Activated CD4-positive, alpha-beta T cell treated with anti-CD3 and anti-CD28 coated beads for 1 hour (primary cell): ENCODE measurements at places on chromosomes 3 and 15.

DNA sequence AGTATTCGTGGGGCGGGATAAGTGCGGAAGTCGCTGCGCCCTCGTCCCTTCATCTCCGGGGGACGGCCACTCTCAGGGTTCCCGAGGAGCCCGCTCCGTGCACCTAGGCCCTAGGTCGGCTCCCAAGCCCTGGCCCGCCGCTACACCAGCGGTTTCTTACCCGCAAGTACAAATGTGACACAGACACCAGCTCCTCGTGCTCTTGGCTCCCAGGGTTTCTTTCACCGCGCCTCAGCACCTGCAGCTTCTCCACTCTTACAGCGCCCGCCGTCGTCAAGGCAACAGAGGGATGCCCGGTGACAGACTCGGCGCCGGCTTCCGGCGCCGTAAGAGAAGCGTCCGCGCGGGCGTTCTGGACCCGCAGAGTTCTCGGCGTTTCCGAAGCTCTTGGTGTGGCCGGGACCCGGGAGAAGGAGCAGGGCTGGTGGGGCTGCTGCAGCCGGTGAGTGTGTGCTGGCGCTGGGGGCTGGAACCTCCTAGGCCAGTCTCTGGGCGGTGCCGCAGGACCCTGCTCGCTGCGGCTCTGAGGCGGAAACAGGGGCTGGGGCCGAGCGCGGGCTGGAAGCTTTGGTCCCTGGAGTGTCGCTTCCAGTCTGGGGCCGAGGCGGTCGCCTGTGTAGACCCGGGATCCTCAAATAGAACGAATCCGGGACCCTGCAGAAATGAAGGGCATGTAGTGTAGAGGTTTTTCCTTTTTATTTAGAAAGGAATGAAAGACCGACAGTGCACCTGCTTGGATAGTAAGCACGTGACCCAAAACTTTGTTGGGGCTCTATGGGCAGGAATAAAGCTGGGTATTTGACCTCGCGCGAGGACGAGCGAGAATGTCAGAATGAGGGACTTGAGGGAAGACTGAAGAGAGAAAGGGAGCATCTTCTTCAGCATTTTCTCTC is 155.4 kb upstream of the GOLGA6L4 start:
- peak; percentile 13 for DNase-seq

DNA sequence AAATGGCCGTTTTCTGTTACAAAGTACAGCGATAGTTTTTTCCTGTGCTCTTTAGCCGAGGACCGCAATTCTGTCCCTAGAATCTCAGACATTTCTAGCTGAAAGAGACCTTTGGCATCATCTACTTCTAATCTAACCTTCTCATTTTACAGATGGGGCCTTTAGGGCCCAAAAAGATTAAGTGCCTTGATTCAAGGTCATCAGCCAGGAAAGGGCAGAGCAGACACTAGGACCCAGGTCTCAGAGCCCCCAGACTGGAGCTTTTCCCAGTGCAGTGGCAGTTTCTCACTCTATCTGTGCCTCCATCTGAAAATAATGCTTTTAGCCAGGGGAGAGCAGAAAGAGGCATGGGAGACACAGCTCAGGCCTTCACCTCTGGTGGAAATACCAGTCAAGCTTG is 20.6 kb downstream of the ABHD2 start:
- no peak for DNase-seq

DNA sequence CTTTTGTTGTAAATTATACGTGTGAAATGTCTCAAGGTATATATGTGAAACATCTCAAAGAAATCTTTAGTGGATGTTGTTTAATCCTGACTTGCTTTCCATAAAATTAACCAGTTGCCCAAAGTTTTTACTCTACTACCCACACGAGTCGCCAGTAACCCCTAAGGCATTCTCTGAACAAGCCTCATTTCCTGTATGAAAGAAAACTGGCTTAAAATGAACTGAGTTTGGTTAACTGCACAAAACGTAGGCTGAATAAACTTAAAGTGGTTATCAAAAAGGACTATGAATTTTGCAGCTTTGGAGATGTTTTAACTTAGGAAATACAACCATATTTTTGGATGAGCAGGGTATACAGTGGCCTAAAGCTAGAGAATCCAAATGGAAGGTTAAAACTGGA is 2.7 kb upstream of the APPL1 start:
- no peak for DNase-seq

- DNase-seq = no peak
Observed at GRCh38 chr15:88872106-88872505, 23.2 kb downstream of the HAPLN3 start.

DNA sequence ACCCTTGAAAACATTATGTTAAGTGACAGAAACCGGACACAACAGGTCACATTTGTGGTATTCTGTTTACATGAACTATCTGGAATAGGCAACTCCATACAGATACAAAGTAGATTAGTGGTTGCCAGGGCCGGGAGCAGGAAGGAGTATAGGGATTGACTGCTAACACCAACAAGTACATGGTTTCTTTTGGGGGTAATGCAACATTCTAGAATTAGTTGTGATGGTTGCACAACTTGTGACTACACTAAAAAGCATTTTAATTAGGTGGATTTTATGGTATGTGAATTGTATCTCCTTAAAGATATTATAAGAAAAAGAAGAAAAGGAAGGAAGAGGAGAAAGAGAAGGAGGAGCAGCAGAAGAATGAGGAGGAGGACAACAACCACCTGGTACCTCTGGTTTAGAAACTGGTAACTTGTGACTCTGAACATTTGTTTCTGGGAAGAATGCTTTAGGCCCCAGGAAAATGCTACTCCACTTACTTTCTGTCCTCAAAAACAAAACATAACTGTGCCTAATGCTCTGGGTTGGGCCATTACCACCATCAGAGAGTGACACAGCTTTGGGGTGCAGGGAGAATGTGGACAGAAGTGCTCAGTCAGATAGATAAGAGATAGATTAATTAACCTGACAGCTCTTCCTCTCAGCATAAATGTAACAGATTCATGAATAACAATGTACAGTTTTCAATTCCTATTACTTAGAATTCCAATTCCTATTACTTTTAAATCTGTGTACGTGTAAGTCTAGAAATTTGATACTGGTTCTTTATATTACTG is 20.3 kb downstream of the SETMAR start:
- DNase-seq = no peak

- DNase-seq = peak; percentile 39
Observed at GRCh38 chr15:76147906-76148570, 88.3 kb downstream of the TMEM266 start.

DNA sequence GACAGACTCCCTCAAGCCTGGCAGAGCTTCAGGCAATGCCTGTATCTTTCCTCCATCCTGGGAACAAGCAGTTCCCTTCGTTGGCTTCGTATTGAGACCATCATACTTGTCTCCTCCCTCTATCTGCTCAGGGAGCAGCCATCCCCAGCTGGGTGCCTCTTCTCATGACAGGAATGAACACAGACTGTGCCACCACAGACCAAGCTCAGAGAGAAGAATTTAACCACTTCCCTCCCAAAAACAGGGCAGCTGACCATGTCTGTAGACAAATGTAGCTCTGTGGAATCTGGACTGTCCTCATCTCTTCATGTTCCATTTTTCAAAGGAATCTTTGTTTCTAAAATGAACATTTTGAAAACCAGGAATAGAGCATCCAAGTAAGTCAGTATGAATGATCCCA is 245.4 kb downstream of the ERC2 start:
- no peak for DNase-seq

- DNase-seq = no peak
Observed at GRCh38 chr3:65732051-65732935, 306.4 kb downstream of the MAGI1 start.

- no peak for DNase-seq
Observed at GRCh38 chr15:41689834-41690233, 29.6 kb downstream of the MGA start.

- DNase-seq = no peak
Observed at GRCh38 chr3:48623851-48624547, 2.4 kb upstream of the TMEM89 start.

- DNase-seq = no peak
Observed at GRCh38 chr3:115834068-115834467, 210.8 kb downstream of the GAP43 start.

GRCh38 chr3:168495270-168495669 is 399.5 kb upstream of the GOLIM4 start:
- no peak for DNase-seq

DNA sequence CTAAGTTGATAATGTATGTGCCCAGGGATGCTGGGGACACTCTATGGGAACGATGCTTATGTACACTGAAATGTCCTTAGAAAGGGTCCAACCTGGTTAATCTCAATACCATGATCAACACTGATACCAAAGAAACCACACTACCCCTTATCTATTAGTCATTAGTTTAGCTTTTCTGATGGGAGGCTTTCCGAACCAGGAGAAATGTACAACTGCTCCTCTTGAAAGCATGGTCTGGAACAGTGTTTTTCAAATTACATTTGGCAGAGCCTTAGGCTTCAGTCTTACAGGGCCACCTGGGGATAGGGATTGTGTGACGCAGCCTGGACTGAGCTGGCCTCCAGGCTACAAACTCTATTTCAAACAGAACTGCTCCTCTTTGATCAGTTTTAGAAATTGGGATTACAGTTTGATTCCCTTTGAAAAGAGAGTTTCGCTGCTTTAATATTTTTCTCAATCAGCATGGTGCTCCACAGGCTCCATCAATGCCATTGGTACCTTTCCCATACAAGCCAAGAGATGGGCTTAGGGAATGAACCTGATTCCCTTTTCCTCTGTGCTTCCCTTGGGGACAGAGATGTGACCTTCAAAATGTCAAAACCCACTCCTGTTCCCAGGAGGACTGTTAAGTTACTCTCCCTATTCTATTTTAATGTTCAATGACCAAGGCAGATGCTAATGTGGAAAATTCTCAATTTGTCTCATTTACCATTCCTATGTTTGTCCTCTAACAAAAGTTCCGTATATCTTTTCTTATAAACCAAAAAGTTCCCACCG is 296.0 kb upstream of the ADAMTS9 start:
- DNase-seq = no peak

DNA sequence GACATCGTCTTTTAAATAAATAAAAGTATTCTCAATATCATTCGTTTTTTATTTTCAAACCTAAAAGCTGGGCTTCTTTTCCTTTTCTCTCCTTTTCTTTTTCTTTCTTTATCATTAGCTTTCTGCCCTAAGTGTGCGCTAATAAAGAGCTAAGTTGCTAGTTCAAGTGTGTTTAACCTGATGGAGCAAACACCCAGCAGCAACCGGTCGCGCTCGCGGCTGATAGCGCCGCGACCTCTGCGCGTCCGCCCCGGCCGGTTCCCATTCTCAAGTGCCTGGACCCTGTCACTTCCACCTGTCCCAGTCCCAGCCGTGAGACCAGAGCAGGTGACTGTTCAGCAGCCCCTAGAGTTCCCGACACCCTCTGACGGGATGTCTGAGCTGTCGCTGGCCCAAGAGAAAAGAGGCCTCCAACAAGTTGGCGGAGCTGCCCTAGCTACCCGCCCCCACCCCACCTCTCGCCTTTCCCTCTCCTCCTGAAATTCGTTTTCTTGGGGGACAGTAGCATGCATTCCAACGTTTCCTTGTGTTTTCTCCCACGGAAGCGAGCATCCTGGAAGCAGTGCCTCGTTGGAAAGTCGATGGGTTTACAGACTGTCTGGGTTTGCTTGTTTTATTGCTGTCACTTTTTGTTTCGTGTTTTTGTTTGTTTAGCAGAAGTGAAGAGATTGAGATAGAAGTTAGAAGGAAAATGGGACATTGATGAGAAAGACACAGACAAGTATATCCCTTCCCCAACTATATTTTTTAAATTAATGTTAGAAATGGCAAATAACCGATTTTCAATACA is 3.1 kb upstream of the MECOM start:
- DNase-seq = no peak

DNA sequence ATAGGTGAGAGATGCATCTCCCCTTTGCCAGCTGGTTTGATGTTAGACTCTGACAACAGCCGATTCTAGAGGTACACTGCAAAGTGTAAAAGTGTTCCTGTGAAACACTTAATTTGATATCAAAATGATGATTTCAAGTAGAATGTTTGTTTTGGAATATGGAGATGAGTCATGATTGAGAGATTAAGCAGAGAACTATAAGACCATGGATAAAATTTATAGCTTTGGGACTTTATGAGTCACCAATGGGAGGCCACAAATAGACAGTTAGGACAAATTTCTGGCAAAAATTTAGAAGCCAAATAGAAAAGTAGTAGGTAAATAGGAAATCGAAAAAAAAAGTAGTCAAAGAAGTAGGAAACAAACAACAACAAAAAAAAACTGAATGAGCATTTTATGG is 672.5 kb downstream of the NSUN3 start:
- DNase-seq = no peak

DNA sequence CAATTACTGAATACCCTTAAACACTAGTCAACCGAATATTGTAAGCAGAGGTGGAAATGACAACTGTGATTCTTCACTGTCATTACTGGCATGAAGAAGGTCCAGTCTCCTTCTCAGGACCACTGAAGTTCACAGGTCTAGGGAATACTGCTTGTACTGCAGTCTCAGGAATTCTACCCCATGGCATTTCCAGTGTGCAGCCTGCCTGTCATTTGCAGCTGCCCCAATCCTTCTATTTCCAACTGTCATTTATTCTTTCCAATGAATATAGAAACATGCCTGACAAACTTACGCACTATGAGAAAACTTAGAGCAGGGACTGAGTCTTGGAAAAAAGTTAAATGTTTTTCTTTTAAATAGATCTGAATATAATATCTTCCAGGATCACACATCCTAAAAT is 308.0 kb upstream of the THBS1 start:
- no peak for DNase-seq

DNA sequence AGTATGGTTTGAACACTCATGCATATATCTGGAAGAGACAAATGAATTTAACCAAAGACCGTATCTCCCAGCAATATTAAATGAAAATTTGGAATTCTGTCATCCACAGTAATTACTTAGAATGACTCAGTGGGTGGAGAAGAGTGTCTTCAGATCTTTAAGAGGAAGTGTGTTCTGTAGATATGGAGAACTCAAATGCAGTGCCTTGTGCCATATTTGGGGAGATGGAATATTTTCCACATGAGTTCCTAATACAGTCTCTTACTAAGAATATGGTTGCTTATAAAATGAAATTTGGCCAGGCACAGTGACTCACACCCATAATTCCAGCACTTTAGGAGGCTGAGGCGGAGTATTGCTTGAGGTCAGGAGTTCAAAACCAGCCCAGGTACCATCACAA is 40.5 kb downstream of the ANO10 start:
- DNase-seq = no peak

DNA sequence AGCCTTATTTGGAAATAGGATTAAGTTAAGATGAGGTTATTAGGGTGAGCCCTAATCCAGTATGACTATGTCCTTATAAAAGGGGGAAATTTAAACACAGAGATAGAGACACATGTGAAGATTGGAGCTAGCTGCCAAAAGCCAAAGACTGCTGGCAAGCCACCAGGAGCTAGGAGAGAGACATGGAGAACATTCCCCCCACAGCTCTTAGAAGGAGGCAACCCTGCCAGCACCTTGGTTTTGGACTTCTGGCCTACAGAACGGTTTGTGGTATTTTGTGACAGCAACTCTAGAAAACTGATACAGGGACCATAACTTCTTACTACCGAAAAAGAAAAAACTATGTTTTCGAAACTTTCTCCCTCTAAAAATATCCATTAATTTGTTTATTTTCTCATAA is 245.3 kb upstream of the RARB start:
- DNase-seq = no peak

DNA sequence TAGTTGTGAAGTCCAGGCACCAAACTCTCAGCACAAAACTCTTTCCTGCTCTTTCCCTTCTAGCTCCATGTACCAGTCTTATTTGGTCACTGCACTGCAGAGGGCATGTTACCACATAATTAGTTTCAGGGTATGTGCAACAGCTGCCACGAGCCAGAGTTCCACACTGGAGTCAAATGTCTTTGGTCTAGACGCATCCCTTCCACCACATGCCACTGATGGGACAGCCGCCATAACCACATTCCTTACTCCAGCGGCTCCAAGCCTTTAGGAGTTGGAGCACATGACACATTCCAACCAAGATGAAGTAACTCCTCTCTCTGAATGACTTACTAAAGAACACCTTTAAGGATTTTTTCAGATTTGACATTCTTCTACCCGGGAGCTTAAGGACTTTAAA is 153.4 kb downstream of the ERC2 start:
- no peak for DNase-seq
